Fibroblast of skin of back (primary cell): ENCODE measurements at places on chromosomes 16 and 17.
A peak's percentile ranks its signal among the peaks of the same experiment; 100 is the strongest.

DNA sequence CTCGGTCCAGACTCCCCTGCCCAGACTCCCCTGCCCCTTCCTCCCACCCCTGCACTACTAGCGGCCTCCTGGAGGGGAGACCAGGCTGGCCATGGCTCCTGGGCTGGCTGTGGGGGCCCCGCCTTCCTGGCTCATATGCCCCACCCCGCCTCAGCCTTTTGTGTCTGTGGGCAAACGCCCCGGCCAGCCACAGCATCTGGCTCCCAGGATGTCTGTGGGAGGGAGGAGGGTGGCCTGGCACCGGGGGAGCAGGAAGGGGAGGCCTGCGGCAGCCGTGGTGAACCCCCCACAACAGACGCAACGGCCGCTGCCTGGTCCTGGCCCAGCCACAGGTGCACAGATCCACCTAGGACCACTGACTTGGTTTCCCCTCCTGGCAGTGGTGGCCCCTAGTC is 32.9 kb downstream of the BAHCC1 start:
- peak; percentile 57 for DNase-seq

DNA sequence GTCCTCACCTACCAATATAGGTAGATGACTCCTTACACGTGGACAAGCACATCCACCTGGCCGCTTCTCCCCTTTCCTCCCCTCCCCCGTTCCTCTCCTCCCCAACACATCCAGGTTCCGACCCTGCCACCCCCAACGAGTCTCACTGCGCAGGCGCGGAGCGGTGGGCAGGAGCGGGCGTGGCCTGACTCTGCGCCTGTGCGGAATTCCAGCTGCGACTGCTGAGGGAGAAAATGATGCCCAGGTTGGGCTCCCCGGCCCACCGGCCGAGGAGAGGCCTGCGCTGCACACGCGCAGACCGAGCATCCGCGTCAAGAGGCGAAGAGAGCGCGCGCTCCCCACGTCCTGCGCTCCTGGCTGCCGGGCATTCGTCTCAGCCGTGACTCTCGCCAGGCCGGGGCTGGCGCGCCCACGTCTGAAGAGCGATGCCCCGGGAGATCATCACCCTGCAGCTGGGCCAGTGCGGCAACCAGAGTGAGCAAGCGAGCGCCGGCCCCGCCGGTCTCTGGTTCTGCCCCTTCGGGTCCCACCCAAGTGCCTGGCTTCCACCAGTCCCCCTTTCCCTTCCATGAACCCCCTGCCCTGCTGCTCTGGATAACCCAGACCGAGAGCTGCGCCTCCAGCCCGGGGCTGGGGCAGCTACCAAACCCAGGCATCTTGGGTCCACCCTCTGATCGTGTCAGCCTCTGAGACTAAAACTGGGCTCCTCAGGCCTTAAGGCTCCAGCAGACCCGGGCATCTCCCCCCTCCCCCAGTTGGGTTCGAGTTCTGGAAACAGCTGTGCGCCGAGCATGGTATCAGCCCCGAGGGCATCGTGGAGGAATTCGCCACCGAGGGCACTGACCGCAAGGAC is at the start of gene TUBG2:
TUBG2 (plus strand) TSS at position 206 of the 853 bp plus-strand sequence; CDS start at position 426, 220 bp downstream.
- DNase-seq = peak; percentile 88

DNA sequence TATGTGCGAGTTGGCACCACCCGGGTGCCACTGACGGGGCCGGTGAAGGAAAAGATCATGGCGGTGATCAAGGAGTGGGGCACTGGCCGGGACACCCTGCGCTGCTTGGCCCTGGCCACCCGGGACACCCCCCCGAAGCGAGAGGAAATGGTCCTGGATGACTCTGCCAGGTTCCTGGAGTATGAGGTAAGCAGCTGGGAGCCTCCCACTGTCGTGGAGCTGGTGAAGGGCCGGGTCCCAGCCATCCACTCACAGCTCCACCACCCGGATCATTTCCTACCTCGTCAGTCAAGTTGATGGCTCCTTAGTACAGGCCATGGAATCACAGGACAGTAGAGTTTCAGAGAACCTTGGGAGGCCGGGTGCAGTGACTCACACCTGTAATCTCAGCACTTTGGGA is 20.0 kb downstream of the ATP2A1 start:
- DNase-seq = no peak

- peak; percentile 77 for DNase-seq
Measured at GRCh38 chr17:65660947-65661346, 99.5 kb upstream of the AXIN2 start.

DNA sequence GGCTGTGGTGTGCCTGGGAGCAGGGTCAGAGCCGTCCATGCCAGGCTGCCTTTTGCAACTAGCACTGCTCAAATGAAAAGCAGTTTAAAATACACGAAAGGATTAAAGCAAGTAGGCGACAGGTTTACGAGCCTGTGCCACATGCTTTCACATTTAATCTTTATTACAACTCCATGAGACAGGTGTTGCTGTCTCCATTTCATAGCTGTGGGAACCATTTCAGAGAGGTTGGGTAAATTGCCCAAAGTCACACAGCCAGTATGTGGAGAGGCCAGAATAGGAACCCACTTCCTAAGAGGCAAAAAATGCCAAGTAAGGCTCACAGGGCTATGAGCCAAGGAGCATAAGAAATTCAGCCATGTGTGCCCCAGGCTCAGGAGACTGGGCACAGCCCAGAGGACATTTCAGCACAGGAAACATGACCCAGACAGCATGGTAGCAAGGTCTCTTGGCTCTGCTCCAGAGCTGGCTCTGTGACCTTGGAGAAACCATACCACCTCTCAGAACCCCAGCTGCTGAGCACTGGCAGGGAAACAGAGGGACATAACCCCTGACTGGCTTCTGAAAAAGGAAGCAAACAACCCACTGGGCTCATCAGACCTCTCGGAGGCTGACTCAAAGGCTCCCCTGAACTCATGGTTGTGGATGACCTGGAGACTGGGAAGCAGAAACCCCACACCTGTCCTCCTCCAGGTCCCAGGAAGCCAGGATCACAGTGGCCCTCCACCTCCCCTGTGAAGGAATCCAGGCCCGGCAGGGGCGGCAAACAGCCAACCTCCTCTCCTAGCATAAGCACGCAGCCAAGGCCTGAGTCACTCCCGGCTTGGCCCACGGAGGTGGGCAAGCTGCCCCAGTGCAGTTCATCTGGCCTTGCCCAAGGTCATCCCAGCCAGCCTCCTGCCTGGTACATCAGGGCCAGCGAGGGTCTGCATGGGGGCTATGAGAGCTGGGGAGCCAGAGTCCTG is 40.3 kb upstream of the MRPS23 start:
- DNase-seq = peak; percentile 72

GRCh38 chr17:47776330-47777197 is 43.5 kb downstream of the TBX21 start:
- peak; percentile 41 for DNase-seq
